ENCODE measurements at places on chromosomes 2 and 18.

- DNase-seq: peak; percentile 11
Measured at GRCh38 chr2:148021059-148021861, at the start of gene MBD5. Gene MBD5 (plus strand): TSS chr2:148021091.

DNA sequence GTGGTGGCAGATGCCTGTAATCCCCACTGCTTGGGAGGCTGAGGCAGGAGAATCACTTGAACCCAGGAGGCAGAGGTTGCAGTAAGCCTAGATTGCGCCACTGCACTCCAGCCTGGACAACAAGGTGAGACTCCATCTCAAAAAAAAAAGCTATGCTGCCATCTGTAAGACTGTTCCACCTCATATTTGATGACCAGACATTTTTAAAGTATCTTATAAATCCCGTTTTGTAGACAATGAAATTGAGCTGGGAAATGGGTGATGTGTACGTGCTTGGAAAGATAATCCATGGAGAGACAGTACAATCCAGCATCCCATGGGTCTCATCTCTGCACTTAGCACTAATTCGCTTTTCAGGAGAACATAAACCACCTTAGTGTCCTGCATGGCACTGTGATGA is 126.5 kb upstream of the ATP5MC3 start:
- DNase-seq: no peak

DNA sequence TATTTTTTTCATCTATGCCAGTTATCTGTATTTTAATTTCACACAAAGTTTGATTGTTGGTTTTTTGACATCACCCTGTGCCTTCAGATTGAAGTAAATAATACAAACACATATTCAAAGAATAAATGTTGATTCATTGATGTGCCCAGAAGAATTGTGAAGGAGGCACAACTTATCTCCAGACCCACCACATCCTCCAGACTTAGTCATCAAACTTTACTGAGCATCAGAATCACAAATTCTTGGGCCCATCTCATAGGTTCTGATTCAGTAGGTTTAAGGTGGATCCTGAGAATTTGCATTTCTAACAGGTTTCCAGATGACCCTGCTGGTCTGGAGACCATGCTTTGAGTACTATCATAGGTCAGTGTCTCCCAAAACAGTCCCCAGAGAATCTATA is 82.8 kb upstream of the PIK3C3 start:
- no peak for DNase-seq

DNA sequence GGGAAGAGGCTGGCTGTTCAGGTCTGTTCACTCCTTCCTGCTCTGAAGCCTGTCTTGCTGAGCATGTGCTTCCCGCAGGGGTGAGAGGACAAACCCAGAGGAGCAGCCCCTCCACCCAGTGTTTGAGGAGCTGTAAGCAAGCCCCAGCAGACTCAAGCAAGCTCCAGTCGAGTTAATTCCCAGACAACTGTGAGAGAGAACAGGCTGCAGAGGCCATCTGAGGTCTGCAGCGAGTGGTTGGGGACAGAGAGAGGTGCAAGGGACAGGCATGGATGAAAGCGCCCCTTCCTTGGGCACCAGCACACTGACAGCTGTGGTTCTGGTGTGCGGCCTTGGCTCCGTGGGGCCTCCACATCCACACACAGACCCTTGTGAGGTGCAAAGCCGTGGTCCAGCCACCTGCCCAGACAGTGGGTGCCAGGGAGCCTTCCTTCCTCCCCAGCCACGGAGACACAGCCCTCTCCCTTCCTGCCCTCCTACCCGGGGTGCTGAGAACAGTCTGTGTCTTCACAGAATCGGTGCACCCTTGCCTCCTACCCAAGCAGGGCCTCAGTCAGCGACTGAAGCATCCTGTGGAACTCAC is 36.2 kb downstream of the MAL start:
- no peak for DNase-seq

DNA sequence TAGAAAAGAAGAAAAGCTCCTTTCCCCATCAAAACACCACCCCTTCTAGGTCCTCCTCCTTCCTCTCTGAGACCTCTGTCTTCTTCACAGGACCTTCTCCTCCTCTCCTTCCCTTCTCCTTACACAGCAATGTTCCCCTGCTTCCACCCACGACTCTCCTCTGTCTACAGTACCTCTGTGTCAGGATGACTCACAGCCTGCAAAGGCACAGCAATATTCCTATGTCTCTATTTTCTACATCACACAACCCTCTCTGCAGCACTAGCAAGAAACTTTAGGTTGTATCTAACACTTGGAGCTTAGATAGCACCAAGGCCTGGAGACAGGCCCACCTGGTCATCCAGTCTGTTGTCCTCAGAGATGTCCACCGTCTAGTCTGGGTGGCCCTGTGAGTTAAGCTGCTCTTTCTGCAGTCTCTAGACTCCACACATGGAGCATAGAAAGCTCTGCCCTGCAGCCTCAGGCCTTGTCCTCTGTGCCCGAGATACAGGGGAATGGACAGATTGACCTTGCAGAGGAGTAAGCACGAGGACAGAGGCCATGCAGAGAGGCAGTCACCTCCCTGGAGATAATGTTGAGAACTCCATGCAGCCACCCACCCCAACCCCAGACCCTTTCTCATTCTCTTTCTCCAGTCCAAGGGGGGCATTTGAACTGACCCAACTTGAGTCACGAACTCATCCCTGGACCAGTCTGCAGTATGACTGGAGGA is 212.0 kb downstream of the TNS1 start:
- DNase-seq: peak; percentile 43

- DNase-seq: no peak
Measured at GRCh38 chr2:55112229-55113031, 62.2 kb upstream of the RTN4 start.

GRCh38 chr2:239625971-239626734 is 225.3 kb upstream of the HDAC4 start:
- no peak for DNase-seq

DNA sequence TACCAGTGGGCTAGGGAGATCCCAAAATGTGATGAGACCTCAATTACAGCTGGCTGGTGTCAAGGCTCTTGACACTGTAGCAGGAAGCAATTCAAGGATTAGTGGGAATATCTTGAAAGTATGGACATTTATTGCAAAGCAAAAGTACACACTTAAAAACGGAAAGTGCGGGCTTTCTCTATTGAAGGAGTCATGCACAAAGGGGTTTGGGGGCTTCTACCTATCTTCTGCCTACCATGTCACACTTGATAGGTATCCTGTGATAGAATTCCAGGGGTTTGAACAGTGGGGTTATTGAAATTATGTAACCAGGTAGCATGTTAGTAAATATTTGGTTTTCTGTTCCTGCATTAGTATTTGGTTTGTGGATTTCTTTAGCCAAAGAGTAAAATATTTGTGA is 1652.1 kb upstream of the DDX18 start:
- DNase-seq: no peak

DNA sequence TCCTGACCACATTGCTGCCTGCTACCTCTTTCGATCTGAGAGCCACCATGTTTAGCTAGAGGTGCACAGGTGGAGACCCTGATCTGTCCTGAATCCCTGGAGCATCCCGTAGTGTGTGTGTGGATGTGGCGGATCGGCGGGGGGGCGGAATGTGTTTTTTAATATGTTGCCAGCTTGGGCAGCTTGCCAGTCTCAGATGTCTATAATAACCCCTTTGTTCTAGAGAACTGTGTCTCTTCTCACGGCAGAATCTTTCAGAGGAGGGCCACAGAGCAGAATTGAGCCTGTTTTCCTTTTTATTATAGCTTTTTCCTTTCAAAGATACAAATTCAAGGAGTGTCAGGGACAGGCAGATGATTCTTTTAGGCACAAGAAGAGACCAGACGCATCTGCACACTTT is 934.1 kb upstream of the KLHL29 start:
- peak; percentile 37 for DNase-seq

GRCh38 chr2:36318547-36318946 is 37.0 kb upstream of the CRIM1 start:
- DNase-seq: no peak

GRCh38 chr2:179233083-179233490 is 31.5 kb downstream of the SESTD1 start:
- no peak for DNase-seq

DNA sequence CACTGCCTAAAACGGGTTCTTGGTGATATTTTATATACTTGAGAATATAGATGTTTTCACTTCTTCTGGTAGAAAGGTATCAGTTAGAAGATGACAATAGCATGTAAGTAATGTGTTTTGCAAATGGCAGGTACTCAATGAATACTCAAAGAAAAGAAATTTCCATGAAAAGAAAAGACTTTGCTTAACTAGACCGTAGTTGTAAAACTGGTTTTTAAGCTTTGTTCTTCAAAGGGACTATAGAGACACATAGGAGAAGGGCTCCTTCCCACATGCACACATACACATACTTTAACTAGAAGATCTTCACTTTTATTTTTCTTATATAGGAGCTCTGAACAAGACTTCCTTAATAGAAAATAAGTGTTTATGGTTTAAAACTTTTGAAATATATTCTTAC is 215.3 kb upstream of the RND3 start:
- DNase-seq: no peak

DNA sequence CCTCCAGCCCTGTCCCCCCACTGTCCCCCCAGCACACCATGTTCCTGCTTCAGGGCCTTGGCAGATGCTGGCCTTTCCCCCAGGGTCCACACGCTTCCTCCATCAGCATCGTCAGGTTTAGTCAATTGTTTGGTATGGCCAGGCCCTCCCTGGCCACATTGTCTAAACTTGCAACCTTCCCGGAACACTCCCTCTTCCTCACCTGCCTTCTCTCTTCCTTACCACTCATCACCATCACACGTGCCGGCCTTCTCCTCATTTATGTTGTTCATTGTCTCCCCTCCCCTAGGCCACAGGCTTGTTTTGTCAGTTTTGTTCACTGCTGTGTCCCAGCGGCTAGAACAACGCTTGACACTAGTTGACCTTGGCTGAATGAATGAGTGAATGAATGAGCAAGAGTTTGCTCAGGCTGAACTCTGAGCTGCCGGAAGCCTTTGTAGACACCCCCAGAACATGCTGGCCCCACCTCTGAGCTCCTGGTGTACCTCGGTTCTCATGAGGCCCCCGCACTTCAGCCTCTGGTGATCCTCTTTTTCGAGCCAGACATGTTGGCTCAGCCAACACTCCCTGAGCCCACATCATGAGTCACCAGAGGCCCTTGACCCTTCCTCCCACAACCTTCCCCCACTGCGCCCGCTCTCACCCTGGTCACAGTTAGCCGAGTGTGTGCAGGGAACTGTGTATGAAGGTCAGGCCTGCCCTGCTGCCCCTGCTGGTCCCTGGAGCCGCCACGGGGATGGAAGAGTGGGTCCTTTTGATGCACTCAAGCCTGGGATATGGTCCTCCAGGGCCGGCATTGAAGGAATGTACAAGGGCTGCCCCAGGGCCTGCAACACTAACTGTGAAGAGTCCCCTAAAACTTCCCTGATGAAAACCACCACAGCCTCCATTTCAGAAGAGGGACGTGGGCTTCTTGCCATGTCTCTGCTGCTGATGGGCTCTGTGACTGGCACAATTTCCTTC is 57.5 kb downstream of the HS1BP3 start:
- peak; percentile 93 for DNase-seq

DNA sequence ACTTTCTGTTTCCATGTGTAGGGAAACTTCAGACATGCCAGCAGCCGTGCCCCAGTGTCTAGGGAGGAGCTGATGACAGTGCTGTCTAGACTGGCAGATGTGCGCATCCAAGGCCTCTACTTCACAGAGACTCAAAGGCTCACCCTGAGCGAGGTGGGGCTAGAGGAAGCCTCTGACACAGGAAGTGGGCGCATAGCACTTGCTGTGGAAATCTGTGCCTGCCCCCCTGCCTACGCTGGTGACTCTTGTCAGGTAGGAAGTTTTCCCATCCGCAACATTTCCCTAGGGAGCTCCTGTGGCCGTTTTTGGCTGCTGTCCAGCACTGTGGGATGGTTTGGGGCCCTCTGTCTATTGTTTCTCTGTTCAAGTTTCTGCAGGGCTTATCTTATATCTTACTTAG is 143.1 kb upstream of the TTC39C start:
- DNase-seq: peak; percentile 60

- no peak for DNase-seq
Measured at GRCh38 chr2:61759718-61760117, 94.1 kb downstream of the FAM161A start.

DNA sequence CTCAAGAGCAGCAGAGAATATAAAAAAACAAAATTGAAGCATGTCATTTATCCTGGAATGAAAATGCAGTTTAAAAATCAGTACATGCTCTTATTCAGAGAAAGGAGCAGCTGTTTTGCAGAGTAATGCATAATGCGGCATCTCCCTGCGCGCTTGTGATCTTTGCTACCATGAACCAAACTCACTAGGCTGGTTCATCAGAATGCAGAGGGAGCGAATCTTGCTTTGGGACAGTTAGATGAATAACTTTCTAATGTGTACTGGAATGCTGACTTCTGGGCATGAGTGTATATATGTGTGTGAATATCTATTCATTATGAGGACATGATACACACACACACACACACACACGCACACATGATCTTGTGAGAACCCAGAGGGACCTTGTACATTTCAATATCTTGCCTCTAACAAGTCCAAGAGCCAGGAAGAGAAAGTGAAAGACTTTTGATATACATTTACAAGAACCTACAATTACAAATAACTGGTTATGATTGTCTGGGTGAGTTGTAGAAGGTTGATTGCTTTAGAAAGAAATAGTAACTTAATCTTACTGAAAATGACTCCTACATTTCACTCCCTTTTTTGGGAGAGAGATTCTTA is 54.1 kb upstream of the THOC1 start:
- no peak for DNase-seq

DNA sequence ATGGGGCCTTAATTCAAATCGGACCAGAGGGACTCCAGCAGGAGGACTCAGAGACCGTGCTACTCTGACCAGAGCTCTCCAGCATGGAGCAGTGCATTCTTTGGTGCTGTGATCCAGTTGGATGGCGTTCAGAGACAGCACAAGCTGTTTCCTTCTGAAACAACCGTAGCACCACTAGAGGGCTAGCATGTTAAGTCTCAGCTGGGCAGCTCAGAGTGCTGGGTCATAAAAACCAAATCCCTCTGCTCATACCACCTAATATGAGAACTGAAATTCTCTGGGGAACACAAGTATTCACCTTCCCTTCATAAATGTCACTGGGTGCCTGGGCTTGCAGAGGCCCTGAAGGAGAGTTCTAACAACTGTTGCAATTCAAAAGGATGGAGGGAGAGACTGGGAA is 97.7 kb upstream of the TFCP2L1 start:
- DNase-seq: no peak

- no peak for DNase-seq
Measured at GRCh38 chr2:148416248-148416647, 228.3 kb upstream of the EPC2 start.

- DNase-seq: no peak
Measured at GRCh38 chr2:148968301-148968700, 70.2 kb upstream of the LYPD6B start.

- DNase-seq: no peak
Measured at GRCh38 chr2:122710049-122710448, 954.6 kb downstream of the TSN start.

DNA sequence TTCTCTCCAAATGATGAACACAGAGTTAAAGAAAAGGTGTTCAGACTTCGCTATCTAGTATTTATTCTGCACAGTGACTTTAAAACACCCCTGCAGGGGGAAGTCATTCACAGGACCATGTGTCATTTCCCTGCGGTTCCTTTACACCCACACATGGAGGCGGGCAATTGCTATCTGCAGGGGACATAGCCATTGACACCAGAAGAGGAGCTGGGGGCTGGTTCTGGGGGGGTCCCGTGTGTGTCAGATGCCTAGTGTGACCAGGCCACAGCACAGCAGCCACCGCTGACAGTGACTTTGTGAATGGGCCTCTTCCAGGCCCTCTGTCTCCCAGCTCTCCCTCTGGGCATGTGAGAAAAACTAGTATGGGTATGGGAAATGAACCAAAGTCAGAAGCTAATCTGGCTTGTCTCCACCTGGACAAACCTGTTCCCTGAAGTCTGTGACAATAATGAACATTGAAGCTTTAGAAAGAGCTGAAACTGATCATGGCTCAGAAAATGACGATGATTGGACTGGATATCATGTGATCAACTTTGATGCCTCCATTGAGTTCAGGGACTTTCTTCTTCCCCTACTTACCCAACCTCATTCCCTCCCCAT is 7.5 kb upstream of the GBX2 start:
- DNase-seq: peak; percentile 27
